Occipital lobe (tissue), 3 donors: ENCODE measurements at places on chromosomes 13 and 19.

DNA sequence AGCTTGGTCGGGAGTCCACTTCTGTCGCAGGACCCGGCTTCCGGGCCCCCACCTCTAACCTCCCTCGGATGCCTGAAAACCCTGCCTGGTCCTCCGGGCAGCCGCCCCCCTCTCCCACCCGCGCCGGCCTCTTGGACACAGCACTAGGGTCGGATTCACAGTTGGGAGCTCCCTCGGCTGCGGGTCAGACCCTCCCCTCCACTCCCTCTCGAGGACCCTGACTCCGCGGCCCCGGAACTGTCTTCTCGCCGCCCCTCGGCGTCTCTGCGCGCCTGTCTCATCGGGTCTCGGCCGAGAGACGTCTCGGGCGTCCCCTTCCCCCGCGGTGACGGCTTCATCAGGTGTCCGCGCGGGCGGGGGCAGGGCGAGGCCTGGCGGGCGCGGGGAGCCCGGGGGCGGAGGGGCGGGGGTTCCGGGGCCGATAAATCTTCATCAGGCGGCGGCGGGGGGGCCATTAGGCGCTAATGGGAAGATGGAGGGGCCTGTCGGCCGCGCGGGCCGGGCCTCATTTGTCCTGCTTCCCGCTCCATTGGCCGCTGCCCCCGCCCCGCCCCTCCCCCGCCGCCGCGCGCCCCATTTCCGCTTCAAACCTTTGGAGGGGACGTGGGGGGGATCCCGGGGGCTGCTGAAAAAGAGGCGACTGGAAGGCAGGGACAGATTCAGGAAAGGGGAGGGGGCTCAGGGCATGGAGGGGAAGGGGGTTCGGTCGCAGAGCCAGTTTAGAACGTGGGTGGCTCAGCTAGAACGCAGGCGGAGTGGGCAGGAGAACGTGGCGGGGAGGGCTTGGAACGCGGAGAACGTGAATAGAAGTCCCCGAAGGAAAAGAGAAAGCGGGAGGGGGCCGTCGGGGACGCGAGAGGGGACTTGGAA is 11.8 kb upstream of the ERFL start:
- no peak for DNase-seq

DNA sequence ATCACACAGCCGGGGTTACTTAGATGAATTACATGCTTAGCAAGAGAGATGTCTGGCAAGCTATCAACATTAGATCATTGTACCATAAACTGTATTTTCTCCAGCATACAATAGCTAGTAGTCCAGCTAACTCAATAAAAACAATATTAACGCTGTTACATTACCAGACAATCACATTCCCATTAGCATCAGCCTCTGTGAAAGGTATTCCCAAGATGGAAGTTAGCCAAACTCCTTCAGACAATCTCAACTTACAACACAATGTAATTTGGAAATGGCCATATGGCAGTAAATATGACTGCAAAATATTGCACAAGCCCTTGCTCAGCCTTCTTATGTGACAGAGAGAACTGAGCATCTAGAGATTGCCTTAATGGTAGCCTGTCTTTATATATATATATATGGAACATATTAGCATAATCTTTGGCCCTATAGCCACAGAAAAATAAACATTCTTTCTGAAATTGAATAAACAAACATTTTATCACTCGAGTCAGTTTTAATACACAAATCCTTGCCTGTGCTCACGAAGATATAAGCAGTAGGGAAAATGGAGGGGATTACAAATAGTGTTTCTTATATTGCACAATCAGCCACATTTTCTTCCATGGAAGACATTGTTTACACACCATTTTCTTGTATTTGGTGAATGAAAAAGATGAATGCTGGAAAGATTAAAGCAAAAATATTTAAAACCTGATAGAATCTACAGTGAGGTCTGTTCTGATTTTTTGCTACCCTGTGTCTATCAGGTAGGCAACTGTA is 1060.5 kb downstream of the DIAPH3 start:
- no peak for DNase-seq

- no peak for DNase-seq
These were observed 1487.7 kb downstream of the EFNB2 start for GRCh38 chr13:105047676-105048295.

DNA sequence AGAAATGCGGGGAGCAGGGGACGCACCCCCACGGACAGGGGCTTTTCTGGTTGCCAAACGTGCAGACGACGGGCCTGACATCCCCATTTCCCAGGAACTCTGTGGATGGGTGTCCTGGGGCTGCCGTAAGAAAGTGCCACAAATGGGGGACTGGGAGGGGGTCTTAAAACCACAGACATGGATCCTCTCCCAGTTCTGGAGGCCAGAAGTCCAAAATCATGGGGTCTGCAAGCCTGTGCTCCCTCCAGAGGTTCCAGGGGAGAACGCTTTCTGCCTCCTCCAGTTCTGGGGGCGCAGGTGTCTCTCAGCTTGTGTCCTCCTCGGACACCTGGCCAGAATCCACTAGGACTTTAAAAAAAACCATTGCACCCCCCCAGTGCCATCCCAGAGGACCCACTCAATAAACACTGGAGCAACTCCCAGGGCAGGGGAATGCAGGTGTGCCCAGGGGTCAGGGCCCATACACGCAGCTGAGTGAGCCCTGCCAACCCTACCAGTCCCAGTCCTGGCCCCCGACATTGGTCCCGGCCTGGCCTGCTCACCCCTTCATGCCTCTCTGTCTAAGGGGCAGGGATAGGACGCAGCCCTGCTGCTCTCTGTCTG is 103.9 kb downstream of the GADD45B start:
- DNase-seq = no peak

DNA sequence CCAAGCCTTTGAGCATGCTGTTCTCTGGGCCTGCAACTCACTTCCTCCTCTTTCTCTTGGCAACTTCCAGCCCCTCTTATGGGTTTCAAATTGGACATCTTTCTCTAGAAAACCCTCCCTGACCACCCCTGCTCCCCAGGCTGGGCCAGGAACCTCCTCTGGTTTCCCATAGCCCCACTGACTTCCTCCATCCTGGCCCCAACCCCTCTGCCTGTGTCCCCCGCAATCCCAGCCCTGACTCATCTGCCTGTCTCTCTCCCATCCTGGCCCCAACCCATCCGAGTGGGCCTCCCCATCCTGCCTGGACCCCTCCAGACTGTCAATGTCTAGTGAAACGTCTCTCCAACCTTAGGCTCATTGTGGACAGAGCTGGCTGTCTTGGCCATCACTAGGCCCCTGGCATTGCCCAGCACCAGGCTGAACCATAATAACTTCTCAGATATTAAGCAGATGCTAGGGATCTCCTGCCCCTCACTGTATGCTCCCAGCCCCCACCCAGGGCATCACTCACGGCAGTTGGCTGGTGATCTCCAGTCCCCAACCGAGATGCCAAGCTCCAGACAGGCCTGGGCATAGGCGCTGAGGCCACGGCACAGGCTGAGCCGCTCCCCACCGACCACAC is 16.8 kb downstream of the FCGBP start:
- DNase-seq = no peak

DNA sequence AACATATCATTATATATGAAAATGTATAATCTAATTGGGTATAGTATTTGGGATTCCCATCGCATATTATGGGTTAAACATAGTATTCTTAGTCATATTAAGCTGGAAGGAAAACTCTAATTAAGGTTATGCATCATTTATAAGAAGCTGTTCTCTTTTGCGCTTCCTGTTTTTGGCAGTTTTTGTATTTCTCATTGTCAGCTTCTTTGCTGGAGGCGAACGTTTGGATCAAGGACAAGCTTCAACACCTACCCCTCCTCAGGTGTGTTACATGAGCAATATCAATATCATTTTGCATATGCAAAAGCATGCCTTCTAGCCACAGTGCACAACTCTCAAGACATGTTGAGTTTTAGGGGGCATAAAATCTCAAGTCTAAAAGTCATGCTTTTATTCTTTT is 439.8 kb downstream of the TDRD3 start:
- no peak for DNase-seq

GRCh38 chr19:45764945-45765701 is 3.9 kb downstream of the SIX5 start:
- DNase-seq = no peak

GRCh38 chr13:107441279-107441678 is 774.1 kb downstream of the LIG4 start:
- no peak for DNase-seq

DNA sequence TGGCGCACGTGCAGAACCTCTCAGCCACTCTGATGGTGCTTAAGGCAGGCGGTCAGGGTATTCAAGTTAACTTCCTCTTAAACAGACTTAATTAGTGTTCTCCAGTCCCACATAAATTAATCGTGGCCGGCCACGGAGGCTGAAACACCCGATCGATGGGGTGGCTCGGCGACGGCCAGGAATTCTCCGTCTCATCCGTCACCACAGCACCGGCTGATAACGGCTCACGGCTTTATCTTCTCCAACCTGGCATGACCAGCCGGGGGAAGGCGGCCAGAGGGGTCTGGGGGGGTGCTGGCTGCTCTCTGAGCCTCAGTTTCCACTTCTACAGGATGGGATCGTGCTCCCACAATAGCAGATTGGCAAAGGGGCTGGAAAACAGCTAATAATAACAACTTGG is 32.6 kb upstream of the TCF3 start:
- DNase-seq = no peak
